ENCODE measurements at places on chromosomes 1 and 21.

GRCh38 chr1:244945109-244945671 lies 80.8 kb upstream of the HNRNPU start:
- no peak for DNase-seq

GRCh38 chr1:119595606-119596005 lies 52.5 kb downstream of the ZNF697 start:
- DNase-seq = peak; percentile 64

DNA sequence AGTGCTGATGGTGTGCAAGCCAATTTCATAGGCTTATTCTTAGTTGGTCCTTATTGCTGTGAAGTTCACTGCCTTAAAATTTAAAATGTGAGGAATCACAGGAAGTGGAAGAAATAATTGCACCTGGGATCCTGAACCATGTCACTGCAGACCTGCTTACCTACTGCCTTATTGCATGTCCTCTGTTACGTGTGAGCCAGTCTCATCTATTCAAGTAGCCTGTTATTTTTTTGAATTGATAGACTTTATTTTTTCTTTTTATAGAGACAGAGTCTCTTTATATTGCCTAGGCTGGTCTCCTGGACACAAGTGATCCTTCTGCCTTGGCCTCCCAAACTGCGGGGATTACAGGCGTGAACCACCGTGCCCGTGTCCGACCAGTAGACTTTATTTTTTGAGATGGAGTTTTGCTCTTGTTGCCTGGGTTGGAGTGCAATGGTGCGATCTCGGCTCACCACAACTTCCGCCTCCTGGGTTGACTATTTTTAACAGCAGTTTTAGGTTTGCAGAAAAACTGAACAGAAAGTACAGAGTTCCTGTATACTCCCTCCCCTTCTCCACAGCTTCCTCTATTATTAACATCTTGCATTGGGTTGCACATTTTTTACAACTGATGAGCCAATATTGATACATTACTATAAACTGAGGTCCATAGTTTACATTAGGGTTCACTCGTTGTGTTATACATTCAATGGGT lies 14.0 kb upstream of the DISC1 start:
- no peak for DNase-seq

- DNase-seq = no peak
Measured at GRCh38 chr1:29282924-29283803, 46.8 kb downstream of the PTPRU start.
